Activated CD8-positive, alpha-beta memory T cell treated with anti-CD3 and anti-CD28 coated beads, Interleukin-2, amount 10 ng/mL, durations not matched to agents 7 days and 5 days (primary cell): ENCODE measurements at places on chromosomes 7 and 10. TPM values are rescaled to one million over a fixed set of nuclear protein-coding genes. Genes with fewer than 3 reads are reported as not detected.

The JAKMIP3 gene
- 0.19 TPM for total RNA-seq

DNA sequence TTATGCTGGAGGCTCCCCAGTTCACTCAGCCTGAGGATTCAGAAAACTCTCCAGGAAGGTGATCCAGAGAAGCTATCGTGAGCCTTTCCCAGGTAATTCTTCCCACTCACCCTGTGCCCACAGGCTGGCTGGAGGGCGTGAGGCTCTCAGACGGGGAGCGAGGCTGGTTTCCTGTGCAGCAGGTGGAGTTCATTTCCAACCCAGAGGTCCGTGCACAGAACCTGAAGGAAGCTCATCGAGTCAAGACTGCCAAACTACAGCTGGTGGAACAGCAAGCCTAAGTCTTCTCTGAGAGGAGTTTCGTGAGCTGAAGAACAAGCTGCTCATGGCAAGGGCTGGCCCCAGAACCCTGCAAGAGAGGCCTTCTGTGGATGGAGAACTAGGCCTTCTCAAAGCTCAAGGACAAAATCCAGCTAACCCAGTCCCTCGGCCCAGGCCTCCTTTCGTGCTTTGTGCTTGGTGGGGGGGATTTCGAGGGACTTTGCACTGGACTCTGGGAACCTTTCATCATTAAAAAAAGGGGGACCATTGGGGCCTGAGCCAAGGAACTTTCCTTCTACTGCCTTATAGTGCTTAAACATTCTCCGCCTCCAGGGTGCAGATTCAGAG, 23.6 kb downstream of the NOBOX start:
- no peak for DNase-seq

The MOSPD3 gene
- 22.2 TPM for total RNA-seq

DNA sequence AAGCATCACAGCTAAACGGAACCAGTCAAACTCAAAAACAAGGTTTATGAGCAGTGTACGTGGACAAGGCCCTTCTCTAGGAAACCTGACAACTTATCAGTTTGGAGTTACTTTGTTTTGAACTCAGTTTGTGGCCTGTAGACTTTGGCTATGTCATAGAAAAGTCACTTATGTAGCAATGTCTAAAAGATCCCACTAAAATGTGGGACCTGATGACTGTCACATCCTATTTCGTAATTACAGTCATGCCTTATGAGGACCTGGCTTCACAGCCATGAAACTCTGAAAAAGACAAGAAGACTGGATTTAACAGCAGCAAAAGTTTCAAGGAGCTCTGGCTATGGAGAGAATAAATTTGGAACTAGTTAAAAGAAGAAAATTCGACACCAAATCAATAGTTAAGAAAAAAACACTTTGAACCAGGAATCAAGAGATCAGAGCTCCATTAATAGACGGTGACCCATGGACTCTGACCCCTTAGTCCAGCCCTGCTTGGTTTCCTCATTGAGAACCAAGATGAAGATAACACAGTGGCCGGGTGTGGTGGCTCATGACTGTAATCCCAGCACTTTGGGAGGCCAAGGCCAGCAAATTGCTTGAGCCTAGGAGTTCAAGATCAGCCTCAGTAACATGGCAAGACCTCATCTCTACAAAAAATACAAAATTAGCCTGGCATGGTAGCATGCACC, 204.3 kb downstream of the SFMBT2 start:
- DNase-seq = no peak

- DNase-seq = peak; percentile 38
These were observed 4.2 kb upstream of the NANOS1 start for GRCh38 chr10:119025336-119025735.

DNA sequence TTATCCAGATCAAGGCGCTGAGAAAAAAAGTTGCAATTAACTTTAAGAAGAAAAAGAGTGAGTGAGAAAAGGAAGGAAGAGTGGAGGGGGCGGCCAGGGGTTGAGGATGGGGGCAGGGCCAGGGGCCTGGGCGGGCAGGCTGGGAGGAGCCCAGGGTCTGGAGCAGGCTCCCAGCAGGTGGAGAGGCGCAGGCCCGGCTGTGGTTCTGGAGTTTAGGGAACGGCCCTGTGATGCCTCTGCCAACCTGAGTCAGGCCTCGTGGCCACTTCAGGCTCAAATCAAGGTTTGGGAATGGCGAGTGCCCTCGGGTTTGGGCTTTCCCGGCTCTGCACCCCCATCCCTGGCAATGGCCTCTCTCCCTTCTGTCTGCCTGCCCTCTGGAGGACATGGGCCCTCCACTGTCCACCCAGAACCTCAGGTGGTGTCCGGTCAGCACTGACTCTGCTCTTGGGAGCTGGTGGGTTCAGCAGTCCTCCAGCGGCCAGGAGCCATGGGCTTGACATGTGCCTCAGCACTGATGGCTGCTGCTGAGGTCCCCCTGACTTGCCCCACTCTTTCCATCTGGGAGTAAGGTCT, 41.0 kb upstream of the EMX2 start:
- no peak for DNase-seq

GRCh38 chr10:124552691-124553276, 91.2 kb downstream of the LHPP start:
- DNase-seq = no peak

DNA sequence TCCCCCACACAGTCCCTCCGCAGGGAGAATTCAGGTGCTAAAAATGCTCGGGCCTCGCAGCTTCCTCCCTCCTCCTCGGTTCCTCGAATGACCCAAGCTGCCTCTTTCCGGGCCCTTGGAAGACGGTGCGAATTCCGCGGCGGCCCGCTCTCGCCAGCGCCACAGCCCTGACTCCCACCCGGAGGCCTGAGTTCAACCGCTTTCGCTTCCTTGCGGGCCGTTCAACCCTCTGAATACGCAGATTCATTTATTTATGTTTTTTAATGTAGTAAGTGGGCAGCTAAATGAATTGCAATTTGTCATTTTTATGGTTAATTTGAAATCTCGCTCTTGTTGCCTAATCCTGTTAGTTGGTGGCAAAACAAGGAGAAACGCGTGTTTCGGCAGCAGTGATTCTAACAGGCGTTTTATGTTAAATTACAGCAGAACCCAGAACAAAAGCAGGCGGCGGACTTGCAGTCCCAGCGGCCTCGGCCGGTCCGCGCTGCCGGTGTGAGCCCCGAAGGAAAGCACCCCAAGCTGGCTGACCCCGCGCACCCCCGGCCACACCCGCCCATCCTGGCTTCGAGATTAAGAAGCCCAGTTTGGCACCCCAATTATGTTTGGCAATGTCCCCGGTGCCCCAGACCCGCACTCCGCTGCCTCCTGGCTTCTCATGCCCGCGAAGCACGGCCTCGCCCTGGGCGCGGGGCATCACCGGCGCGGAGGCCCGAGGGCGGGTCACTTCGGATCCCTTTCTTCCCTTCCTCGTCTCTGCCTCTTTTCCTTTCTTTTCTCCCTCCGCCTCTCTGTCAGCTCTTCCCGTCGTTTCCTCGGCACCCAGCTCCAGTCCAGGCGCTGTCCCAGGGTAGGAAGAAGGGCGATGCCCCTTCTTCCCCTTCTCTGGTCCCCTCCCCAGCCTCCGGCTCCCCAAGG, 75.9 kb downstream of the INSIG1 start:
- DNase-seq = no peak
